Stimulated activated CD4-positive, alpha-beta T cell treated with anti-CD3 and anti-CD28 coated beads, Interleukin-4, amount 100 ng/mL, for 1 hour (primary cell): ENCODE measurements at places on chromosomes 1 and 21.

- no peak for DNase-seq
Observed at GRCh38 chr1:195899762-195900352, 708.4 kb downstream of the KCNT2 start.

- no peak for DNase-seq
Observed at GRCh38 chr1:187883356-187883755, 1054.6 kb downstream of the PLA2G4A start.

DNA sequence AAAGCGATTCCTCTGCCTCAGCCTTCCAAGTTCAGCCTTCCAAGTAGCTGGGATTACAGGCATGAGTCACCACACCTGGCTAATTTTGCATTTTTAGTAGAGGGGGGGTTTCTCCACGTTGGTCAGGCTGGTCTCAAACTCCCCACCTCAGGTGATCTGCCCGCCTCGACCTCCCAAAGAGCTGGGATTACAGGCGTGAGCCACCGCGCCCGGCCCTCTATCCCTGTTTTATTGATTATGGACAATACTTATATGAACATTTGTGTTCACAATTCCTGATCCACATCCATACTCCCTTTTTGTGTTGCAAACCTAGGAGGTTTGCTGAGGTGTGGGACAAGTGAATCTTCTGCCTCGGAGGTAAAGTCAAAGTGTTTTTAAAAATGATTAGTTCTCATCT lies 245.3 kb downstream of the GREM2 start:
- no peak for DNase-seq

DNA sequence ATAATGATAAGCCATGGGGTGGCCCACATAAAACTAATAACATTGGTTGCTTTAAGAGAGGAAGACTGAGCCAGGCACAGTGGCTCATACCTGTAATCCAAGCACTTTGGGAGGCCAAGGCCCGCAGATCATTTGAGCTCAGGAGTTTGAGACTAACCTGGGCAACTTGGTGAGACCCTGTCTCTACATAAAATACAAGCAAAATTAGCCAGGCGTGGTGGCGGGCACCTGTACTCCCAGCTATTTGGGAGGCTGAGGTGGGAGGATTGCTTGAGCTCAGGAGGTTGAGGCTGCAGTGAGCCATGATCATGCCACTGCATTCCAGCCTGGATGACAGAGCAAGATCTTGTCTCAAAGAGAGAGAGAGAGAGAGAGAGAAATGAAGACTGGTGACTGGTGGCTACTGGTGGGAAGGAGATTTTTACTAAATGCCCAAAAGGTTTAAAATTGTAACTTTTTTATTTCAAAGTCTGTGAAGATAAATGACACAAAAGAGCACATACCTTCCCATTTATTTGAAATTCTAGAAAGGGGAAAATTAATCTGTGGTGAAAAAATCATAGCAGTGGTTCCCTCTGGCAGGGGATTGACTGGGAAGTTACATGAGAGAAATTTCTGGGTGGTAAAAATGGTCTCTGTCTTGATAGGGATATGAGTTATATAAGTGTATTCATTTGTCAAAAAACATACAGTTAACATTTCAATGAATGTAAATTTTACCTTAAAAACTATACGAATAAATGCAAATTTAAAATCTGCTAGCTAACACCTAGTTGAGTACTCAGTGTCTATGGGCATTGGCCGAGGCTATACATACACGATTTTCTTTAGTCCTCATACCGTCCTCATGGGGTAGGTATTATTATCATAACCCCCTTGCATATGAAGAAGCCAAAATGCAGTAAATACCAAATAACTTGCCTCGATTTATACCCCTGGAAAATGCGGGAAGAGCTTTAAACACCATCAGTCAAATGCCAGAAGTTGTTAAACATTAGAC lies 2.2 kb upstream of the NBPF1 start:
- DNase-seq = no peak

DNA sequence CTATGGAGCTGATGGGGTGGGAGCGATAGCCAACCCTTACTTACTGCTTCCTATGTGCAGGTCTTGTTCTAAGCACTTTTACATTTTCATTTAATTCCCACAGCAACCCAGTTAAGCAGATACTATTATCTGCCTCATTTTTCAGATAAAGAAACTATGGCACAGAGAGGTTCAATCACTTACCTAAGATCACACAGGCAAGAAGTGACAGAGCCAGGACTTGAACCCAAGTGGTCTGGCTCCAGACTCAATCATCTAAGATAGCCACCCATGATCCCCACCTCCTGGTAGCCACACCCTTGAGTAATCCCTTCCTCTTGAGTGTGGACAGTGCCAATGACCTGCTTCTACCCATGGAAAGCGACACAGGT lies 23.2 kb upstream of the IFNAR1 start:
- no peak for DNase-seq

DNA sequence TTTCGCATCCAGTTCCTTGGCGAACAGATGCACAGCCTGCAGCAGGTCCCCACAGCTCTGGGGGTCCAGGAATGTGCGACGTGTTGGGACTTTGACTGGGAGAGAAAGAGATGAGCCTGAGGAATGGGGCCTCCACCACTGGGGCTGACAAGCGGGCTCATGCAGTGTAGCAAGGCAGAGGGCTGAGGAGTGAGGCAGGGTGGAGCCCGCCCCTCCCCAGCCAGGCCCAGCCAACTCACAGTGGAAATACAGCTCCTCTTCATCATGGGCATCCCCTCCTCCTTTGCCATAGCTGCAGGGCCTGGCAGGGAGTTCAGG lies 30.7 kb downstream of the CDCA8 start:
- DNase-seq = no peak

DNA sequence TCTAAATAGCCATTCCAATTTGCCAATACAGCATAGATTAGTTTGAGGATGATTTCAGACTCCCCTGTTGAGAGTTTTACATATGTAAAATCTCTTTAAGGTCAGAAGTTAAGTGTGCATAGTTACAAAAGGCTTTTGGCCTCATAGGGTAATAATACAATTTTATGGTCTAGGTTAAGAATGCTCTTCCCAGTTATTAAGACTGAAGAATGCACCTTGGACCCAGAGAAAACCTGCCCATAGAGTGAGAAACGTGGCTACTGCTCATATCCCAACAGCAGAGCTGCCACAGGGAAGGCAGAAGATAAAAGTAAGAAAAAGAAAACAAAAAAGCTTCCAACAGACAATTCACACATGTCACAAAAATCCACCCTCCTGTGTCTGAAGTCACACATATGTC lies 255.9 kb downstream of the LMO4 start:
- no peak for DNase-seq

DNA sequence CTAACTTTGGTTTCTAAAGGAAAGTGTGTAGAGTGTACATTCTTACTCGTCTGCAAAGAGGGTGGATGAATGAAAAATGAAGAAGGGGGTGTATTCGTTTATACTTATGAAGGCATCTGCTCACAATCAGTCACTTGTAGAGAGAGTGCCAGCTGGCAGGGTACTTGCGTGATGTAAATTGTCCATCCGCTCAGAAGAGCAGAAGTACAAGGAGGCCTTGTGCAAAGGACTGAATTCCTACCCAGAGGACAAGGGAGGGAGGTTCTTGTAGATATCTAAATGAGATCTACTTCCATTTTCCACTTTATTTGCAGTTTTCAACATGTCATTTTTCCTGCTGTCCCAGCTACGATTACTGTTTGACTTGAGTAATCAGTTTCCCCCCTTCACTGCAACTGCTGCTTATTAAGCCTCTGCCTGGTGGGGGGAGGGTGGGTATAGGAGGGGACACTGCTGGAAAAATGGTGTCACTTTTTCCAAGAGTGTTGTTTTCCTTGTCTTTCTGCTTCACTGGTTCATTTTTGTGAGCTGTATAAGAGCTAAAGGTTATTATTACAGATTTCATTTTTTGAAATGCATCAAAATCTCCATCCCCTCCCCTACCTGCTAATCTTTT lies 67.3 kb downstream of the LAMC1 start:
- DNase-seq = no peak

DNA sequence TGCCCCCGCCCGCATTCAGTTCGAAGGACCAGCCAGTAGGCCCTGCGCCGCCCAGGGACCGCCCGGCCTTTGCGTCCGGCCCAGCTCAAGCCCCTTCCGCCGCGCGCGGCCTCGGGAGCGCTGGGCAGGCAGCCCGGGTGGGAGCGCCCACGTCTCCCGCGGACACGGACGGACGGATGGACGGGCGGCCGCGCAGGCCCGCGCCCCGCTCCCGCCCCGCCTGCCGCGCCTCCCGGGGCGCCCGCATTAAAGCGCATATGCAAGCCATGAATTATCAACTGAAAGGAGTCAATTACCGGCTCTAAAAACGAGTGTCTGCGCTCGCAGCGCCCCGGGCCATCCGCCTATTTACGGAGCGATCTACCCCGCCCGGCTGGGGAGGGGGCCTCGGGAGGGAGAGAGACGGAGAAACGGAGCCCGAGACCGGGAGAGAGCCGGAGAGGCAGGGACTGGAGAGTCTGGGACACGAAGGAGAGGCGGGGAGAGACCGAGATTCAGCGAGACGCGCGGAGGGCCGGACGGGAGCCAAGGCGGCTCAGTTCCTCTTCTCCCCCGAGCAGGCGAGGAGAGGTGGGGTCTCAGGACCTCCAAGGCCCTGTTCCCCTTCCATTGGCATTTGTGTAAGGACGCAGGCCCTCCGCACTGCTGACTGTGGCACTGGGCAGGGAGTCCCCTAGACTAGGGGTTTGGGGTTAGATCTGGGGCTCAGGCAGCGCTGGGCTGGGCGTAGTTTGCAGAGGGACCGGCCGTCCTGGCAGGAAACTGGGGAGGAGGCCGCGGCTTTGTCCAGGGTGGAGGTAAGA lies 41.3 kb upstream of the DMBX1 start:
- DNase-seq = no peak

GRCh38 chr1:197144570-197145325 lies 1.7 kb downstream of the ASPM start:
- no peak for DNase-seq

- DNase-seq = no peak
Observed at GRCh38 chr1:74065081-74065480, 132.9 kb downstream of the LRRIQ3 start.

DNA sequence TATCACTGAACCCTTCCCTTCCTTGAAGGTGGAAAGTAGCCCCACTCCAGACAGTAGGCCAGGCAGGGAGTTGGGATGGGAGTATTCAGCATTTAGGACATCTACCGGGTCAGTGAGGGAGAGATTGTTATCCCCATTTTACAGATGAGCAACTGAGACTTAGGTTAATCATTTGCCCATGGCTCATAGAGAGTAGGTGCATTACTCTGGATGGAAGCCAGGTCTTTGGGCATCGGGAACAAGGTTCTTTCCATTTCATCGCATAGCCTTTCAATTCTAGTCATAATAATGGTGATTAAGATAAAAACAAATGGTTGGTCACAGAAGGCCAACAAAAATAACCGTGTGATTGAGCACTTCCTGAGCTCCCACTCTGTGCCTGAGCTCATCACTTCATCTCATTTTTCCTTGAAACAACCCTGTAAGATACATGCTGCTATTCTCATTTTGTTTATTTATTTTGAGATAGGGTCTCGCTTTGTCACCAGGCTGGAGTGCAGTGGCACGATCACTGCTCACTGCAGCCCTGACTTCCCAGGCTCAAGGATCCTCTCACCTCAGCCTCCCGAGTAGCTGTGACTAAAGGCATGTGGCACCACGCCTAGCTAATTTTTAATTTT lies 64.8 kb downstream of the NAV1 start:
- no peak for DNase-seq

DNA sequence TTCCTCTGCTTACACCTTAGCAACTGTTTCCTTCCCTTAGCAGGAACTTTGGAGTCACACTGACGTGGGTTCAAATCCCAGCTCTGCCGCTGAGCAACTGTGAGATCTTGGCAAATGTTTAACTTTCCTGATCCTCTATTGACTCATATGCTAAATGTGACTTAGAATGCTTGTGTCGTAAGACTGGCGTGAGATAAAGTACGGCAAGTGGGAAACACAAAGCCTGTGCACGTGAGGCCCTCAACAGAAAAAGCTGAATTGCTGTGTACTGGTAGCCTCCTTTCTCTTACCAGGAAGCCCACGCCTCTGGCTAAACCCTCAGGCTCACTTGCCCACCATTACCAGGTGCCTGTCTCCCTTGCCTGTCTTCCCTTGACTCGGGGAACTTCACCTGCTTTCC lies 135.4 kb upstream of the TNR start:
- DNase-seq = no peak

DNA sequence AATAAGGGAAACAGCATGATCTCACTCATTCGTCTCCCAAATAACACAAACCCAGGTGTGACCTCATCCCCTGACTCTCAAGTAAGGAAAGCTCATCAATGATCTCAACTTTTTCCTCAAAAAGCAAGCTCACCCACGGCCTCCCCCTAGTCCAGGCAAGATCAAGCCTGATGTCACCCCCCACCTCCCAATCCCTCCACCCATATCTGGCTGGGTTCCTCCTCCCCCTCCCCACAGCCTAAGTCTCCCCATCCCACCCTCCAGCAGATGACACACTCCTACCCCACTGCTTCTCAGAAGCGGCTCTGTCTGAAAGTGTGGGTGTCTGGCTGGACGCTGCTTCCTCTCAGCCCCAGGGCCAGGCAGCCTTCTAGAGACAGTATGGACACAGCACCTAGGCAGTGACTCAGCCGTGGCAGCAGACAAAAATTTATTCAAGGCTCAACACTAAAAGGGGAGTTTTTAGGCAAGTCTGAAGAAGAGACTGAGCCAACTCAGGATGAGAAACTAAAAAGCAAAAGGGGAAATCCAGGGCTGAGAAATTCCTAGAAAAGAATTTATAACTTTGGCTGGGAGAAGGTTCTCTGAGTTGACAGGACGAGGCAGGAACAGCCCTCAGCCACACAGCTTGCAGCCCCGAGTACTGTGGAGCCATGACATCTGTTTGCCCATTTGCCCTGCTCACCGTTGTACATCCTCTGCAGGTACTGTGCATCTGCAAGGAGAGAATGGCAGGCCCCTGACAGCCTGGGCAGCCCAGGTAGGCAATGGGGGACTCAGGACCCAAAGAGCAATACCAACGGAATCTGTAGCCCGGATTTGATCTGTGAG lies 81.6 kb upstream of the LRRC8D start:
- peak; percentile 60 for DNase-seq

DNA sequence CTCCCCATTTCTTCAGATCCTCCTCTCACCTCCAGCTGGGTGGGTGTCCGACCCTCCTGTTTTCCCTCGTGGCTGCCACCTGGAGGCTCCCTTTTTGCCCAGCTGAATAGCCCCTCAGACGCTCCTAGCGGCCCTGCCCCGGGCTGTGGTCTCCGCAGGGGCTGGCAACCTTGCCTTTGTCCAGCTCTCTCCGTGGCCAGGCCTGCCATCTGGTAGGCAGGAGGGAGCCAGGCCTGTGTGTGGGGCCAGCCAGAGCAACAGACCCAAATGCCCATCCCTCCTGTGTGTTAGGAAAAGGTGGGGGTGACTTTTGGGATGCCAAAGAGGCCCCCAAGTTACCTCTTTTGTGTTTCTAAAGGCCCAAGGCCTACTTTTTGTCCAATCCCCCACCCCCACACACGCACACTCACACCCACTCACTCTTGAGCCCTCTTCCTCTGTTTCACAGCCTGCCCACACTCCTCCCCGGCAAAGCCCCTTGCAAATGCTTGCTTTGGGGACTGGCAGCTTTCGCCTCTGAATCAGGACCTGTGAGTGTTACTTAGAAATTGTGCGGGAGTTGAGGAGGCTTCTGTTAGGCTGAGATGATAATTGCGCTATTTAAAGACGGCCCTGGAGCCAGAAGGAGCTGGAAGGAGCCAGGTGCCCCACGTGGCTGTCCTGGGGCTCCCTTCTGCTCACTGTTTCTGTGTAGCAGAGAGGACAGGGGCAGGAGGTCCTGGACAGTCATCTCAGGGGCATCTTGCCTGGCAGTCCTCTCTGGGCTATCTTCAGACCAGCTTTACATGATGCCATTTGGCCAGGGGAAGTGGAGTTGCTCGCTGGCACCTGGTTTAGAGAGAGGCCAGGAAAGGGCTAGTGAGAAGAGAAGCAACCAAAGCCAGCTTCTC lies 9.1 kb downstream of the PPFIA4 start:
- no peak for DNase-seq
